ENCODE measurements at places on chromosomes 3 and 15.

- DNase-seq: no peak
Measured at GRCh38 chr15:57873564-57874209, 167.2 kb downstream of the POLR2M start.

- DNase-seq: no peak
Measured at GRCh38 chr15:95567686-95568085, 762.8 kb upstream of the NR2F2 start.

- DNase-seq: no peak
Measured at GRCh38 chr15:52493968-52494367, 34.7 kb downstream of the MYO5A start.

DNA sequence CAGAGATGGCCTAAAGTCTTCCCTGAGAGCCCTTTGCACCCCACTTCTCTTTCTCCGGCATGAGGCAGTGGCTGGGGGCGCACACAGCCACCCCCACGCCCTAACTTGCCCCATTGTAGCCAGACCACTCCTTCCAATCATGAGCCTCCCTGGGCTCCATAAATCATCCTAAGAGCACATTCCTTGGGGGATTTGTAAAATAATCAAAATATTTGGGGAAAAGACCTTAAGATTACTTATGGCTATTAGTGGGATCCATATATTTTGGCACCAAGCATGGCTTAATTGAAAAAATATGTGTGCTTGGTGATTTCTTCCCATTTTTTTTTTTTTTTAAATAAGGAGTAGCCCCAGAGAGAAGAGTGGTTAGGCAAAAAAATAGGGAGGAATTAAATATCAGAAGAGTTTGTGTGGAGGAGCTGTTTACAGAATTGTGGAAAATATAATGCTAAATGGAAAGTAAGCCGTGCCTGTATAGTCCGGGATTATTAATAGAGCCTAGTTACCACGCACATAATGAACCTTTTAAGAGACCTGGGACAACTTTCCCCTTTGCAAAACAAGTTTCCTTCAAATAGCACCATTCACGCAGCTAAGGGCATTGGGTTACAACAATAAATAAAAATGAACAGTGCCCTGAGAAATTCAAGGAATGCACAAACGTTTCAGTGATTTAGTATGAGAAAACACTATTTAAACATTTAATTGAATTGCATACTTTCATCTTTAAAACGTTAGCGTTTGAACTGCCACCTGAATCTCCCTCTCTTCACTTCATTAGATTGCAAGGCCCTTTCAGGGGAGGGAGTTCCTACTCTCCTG is 46.1 kb downstream of the SMAD6 start:
- DNase-seq: no peak

DNA sequence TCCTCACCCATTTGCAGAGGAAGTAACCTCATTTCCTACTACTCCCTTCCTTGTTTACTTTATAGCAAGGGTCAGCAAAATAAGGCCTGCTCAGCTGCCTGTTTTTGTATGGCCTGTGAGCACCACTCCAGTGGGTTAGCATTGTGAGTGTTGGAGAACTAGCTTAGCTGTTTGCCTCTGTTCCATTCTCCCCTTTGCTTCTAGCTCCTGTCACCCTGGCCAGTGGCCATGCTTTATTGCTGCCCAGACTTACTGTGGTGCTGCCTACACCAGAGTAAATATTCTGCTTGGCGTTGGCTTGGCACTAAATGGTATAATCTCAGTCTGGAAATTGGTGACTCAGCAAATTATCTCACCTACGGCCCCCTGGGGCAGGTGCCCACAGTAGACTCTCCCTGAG is 8.8 kb downstream of the PDCD6IP start:
- DNase-seq: no peak

GRCh38 chr3:187291001-187291511 is 481 bp downstream of the MASP1 start:
- DNase-seq: no peak

- no peak for DNase-seq
Measured at GRCh38 chr3:38566215-38566528, 70.0 kb downstream of the EXOG start.

DNA sequence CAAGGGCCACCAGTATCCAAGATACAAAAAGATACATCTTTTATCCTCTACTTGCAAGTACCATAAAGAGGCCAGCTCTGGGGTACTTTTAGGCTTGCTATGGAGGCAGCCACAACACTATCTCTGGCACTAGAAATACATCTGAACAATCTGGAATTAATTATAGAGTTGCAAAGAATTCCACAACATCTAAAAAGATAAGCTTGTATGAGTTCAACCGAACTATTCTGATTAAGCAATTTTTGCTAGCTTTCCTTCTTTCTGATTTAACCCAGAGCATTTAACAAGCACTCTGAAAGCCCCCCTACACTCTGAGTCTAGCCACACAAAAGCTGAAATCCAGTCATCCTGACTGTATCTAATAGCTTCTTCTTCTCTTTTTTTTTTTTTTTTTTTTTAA is 95.4 kb downstream of the FRMD5 start:
- no peak for DNase-seq

GRCh38 chr3:150762662-150763121 is 277 bp downstream of the SIAH2 start:
- no peak for DNase-seq

- DNase-seq: no peak
Measured at GRCh38 chr15:90400759-90401314, 12.8 kb downstream of the IQGAP1 start.

- no peak for DNase-seq
Measured at GRCh38 chr15:99414755-99415731, 150.7 kb upstream of the MEF2A start.

DNA sequence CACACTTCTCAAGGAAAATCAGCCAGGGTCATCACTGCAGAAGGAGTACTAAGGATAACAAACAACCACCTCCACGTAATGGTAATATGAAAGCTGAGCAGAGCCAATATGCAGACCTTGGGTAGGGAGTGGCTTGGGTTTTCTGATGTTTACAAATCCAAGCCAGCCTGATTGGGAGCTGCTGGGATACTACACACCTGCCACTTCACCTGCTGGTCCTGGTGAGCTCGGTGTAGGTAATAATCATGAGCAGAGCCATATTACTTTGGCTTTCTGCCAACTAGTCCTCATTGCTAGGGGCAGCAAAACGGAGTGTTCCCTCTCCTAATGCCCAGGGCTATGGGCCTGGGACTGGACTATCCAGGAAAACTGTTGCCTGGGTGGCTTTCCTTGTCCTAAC is 433.5 kb upstream of the PPP2R3A start:
- DNase-seq: no peak

- no peak for DNase-seq
Measured at GRCh38 chr3:59608356-59608755, 558.5 kb upstream of the CFAP20DC start.

GRCh38 chr3:77025471-77025870 is 14.4 kb upstream of the ROBO2 start:
- DNase-seq: no peak

DNA sequence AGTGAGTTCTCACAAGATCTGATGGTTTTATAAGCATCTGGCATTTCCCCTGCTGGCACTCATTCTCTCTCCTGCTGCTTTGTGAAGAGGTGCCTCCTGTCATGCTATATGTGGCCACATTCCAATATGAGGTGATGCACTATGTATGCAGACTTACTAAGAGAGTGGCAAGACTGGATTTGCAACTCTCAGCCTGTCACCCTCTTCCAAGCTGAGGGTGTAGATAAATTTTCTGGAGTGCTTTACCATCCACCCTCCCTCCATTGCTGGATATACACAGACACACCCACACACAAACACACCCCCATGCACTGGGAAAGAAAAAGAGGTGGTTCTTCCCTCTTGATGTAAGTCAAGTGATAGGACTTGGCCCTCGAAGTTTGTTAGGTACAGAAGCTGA is 30.2 kb upstream of the CHMP2B start:
- DNase-seq: no peak

DNA sequence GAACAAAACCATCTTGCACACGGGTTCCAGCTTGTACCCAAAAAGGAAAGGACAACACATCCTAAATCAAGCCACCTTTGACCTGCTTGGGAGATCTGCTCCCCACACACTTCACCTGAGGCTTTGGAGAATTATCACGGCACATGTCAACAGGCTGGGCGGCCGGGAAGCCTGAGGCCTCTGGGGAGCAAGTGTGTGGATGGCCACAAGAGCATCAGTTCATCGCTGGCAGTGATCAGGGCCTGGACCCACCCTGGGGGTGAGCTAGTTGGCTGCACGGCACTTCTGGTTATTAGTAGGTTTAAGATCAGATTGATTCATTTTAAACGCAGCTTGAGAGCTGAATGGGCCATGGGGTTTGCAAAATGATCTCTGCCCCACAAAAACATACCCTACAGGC is 108.5 kb downstream of the CHSY1 start:
- no peak for DNase-seq

GRCh38 chr3:142915636-142916035 is 26.8 kb upstream of the PCOLCE2 start:
- DNase-seq: no peak

- DNase-seq: no peak
Measured at GRCh38 chr15:77720655-77721054, 87.9 kb upstream of the LINGO1 start.

- no peak for DNase-seq
Measured at GRCh38 chr15:64800476-64800875, 25.0 kb downstream of the PIF1 start.

DNA sequence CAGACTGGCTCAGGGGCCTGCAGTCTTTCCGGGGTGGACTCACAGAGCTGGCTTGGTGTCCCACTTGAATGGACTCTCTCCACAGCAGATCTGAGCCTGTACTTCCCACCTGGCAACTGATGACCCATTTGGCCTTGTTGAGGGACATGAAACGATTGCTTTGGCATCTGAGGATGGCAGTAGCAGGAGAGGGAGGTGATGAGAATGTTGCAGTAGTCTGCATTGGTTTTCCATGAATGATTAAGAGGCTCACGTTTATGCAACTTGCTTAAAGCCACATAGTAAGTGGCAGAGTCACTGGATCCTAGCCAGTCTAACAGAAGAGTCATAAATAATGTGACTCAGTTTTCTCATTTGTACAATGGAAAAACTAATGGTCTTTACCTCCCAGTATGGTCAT is 21.9 kb downstream of the IL20RB start:
- DNase-seq: no peak

- no peak for DNase-seq
Measured at GRCh38 chr3:127967316-127967715, 52.3 kb downstream of the KBTBD12 start.

DNA sequence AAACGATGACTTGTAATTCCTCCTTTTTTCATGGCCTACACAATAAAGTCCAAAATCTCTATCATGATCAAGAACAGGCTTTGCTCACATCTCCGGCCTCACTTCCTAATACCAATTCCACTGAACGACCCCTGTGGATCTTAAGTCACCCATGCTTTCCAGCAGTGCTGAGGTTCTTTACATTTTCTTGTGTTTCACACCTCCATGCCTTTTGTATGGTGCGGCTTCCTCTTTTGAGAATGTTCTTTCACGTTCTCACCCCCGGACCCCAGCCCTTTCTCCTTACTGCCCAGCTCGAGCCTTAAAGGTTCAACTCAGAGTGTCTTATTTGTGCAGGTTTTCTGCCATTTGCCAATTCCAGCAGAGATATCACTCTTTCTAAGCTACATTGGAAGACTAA is 70.1 kb downstream of the CSNK1G1 start:
- no peak for DNase-seq

- no peak for DNase-seq
Measured at GRCh38 chr15:48306639-48307038, 24.6 kb upstream of the DUT start.

DNA sequence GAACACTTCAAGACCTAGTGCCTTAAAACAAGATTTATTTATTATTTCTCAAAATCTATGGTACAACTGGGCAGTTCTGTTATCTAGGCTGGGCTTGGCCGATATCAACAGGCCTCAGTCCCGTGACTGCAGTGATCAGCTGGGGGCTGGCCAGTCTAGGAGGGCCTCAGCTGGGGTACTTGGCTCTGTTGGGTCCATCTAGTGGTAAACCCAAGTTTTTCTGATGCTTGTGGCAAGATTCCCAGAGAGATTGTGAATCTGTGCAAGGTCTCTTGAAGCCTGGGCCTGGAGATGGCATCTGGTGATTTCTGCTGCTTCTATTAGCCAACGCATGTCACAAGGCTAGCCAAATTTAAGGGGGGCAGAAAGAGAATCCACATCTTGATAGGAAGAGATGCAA is 482.4 kb upstream of the SGO1 start:
- no peak for DNase-seq

DNA sequence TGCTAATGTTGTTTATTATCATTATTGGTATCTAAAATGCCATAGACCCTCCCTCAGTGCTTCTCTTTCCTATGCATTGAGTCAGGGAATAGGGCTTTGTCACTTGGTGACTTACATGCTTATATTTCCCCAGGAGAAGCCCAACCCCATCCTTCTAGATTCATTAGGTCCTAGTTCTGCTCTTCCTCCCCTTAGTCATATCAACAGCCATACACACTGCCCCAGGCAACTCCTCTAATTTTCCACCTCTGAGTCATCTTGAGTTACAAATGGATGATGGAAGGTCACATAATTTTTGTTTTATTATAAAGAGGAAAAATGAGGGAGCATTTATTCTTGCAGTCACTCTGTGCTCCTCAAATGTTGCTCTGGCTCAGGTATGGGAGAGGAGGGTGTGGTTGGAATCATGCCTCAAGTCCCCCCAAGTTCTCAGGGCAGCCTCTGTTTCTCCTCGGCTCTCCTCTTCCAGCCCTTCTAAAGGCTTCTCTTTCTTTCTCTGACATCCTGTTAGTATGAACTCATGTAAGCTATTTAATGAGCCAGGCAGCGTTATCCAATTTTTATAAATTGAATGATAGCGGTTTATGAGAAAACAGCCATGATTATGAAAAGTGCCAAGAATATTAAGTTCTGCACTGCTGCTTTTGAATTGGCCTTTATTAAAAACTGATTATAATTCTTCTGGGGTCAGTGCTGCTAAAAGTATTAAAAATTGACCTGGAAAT is 45.6 kb upstream of the FSTL1 start:
- no peak for DNase-seq

- DNase-seq: no peak
Measured at GRCh38 chr3:26655231-26655630, 32.7 kb downstream of the LRRC3B start.

DNA sequence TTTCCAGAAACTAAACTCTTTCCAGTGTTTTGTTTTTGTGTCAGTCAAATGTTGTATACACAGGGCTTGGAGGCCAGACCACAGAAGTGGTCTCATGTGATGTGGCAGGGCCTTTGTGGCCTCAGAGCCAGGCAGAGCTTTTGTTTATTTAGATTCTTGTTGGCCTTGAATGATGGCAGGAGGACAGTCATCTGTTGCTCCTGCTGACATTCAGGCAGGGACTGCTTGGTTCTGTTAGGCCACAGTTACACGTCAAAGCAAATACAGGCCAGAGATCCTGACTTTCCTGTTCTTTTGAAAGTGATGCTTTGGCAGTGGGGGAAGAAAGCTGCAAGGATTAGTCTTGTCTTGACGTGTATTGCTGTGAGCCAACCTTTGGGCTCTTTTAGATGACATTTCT is 325.1 kb downstream of the CACNA2D3 start:
- no peak for DNase-seq

All from stimulated activated CD8-positive, alpha-beta memory T cell treated with anti-CD3 and anti-CD28 coated beads, Interleukin-7, amount 100 ng/mL, for 48 hours (primary cell).